ENCODE measurements at places on chromosomes 4 and X.

DNA sequence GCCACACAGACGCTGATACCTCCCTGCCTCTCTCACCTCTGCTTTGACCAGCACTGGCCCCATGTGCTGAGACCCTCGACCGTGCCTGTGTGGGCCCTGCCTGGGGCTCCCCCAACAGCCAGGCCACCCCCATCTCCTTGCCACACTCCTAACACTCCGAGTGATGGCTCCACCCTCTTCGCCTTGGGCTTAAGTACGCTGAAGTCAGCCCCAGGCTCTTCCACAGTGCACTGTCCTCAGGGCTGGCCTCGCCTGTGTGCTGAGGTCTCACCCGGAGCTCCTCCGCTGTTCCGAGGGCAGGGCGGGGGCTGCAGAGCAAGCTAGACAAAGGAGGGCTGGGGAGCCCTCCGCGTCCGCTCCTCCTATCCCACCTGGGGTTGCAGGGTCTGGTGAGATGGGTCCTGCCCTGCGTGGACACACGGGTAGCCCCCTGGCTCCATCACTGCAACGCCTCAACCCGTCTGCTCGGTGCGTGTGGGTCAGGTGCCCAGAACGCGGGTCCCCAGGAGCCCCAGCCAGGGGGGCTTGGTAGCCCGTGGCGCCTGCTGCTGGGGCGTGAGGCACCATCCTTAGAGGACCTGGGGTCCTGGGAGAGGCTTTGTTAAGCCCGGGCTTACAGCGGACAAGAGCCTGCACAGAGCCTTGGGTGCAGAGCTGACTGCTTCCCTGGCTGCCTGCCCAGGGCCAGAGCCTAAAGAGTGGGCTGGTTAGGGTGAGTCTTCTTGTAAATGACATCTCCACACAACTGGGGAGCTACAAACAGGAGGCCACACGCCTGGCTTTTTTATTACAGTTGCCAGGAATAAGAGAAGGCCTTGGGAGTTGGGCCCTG lies 42.6 kb upstream of the NKX1-1 start:
- no peak for DNase-seq

DNA sequence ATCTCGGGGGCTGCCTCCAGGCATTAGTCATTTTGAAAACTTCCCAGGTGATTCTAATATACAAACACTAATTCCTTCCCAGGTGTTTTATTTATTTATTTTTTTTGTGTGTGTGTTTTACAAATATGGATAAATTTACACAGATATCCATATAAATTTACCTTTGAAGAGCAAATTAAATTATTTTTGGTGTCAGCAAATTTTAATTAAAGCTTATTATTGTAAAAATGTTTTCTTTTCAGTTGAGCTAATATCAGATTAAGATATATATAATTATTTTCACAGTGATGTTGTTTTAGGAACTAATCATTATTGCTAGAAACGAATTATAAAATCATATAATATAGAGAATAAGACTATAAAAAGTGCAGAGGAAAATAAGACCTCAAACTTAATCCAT lies 62.0 kb upstream of the FREM3 start:
- no peak for DNase-seq

GRCh38 chr4:180947425-180947824 lies 1295.8 kb upstream of the TENM3 start:
- DNase-seq: no peak

- no peak for DNase-seq
Measured at GRCh38 chr4:139933541-139933940, 220.4 kb downstream of the MAML3 start.

DNA sequence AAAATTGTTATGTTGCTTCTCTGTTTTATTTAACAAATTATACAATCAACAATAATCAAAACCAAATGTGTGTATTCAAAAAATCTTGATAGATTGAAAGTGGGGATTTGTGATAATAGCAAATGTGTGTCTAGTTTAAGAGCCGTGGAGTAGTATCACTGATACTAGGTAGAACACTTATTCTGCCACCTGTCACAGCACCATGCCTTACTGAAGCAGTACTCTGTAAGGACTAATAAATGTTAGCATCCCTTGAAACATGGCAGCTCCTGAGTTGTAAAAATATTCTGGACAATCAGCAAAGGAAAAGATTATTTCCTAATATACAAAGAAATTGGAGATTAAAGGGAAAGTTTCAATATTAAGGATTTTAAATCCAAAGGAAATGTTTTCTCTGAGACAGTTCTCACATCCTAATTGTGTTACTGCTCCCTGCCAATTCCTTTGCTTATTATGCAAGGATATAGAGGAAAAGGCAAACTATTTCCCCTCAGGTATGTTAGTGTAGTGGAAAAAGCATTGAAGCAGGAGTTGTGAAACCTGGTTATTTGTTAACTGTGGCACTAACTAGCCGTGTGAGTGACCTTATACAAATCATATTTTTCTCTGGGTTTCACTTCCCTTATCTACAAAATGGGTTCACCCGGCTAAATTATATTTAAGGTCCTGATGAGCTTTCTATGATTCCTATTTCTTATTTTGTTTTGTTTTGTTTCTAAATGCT lies 303.1 kb downstream of the ARHGAP24 start:
- no peak for DNase-seq

DNA sequence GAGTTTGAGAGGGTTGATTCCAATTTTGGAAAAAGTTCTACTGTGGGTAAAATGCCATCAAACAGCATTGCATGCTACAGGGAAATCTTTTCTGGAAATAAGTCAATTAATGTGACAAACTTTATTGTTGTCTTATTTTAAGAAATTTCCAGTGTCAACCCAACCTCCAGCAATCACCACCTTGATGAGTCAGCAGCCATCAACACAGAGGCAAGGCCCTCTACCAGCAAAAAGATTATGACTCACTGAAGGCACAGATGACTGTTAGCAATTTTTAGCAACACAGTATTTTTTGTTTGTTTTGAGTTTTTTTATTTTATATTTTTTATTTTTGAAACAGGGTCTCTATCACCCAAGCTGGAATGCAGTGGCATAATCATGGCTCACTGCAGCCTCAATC lies 165.4 kb upstream of the C1QTNF7 start:
- no peak for DNase-seq

GRCh38 chr4:26611885-26612284 lies 28.0 kb downstream of the TBC1D19 start:
- no peak for DNase-seq

- no peak for DNase-seq
Measured at GRCh38 chr4:47469951-47470350, 6.4 kb upstream of the COMMD8 start.

DNA sequence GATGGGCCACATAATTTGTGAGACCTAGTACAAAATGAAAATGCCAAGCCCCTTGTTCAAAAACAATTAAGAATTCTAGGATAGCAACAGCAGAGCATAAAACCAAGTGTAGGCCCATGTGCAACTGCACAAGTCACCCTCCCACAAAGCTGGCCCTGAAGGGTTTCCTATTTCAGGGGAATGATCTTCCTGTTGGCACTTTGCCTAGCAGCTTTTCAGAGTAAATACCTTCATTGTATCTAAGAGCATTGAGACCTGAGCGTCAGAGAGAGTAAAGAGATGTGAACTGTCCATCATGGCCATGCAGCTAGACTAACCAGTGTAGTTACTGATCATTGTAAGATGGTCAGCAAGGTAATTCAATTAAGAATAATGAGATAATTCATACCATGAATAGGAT lies 113.6 kb downstream of the CNKSR2 start:
- DNase-seq: no peak

- DNase-seq: no peak
Measured at GRCh38 chr4:118850488-118851173, 14.7 kb upstream of the SEC24D start.

GRCh38 chr4:38948551-38948950 lies 80.9 kb downstream of the FAM114A1 start:
- DNase-seq: no peak

DNA sequence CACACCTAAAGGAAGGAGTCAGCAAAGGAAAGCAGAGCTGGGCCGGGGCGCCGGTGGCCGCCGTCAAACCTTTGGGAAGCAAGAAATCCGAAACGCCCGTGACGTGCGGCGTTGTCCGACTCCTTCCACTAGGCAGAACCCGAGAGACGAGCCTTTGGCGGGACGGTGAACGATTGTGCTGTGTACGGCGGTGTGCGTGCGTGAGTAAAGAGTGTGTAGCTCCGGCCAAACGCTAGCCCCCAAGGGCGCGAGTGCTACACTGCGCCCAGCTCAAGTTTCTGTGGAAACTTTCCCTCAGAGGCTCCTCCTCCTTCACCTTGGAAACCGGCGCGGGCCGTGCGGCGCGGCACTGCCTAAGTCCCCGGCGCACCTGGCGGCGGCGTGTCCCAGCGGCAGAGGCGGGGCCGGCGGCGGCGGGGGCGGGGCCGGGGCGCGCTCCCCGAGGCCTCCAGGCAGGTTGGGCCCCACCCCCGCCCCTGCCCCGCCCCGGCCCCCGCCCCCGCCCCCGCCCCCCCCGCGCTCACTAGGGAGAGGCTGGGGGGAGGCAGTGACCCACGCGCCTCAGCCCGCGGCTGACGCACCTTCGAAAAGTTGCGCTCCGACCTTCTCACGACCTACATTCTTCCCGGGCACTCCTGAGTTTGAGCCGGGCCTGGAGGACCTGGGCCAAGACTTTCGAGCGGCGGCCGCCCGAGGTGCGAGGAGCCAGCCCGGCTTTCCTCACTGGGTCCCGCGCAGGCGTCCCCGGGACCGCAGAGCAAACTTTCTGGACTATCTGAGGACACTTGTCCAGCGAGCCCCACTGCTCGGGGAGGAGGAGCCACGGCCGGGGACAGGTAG lies at the start of gene FHIP1A:
Gene FHIP1A, plus strand, starts transcription at position 547 of the 840 bp plus-strand sequence. CDS start 157,084 bp downstream, outside the sequence.
- peak; percentile 65 for DNase-seq

GRCh38 chr4:86965019-86965976 lies 30.5 kb downstream of the AFF1 start:
- no peak for DNase-seq

DNA sequence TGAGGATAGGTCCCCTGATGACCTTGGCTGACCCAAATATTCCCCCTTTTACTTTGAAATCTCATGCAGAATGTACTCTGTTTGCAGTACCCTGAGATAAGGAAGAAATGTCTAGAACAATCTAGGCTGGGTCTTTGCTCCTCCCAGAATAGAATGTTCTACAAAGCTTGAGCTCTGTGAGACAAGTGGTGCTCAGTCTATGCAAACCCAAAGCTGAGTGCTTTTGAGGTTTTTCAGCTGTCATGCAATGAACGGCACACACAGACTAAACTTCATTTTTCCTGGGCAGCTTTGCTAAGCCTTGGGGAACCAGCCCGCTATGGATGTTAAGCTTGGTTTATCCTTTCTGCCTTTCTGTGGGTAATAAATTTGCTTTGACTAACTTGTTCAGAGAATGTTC lies 513.6 kb downstream of the FAT4 start:
- no peak for DNase-seq

DNA sequence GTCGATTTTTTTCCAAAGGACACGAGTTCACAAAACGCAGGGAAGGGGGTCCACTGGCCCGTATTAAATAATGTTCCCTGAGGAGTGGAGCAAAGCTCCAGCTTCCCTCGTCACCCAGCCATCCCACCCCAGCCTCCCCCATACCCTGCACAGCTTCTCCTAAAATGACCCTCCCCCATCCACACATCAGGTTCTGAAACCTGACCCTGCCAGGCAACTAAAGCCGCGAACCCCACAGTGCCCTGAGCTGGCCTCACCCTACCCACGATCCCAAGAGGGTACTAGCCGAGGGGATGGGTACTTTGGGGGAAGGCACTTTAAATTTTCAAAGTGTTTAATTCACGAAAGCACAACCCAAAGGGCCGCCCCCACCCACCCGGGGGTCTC lies 634 bp downstream of the APOO start:
- DNase-seq: no peak

GRCh38 chr4:164313853-164314252 lies 440.1 kb upstream of the SMIM31 start:
- DNase-seq: no peak

DNA sequence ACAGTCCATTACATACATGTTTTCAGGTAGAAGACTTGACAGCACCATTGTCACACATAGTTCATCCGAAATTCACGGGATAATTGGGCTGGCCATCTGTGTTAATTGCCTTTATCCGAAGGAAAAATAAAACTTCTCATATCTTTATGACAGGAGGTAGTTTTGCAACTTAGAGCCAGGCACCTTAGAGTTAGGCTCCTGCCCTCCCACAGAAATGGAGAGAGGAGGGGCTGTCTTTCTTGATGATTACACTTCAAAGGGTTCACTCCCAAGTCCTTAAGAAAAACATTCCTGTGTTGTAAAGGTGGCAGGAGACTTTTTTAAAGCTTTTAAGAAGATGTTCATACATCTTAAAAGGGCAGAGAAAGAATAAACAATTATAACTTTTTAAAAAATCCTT lies 10.5 kb upstream of the SCARB2 start:
- DNase-seq: no peak

DNA sequence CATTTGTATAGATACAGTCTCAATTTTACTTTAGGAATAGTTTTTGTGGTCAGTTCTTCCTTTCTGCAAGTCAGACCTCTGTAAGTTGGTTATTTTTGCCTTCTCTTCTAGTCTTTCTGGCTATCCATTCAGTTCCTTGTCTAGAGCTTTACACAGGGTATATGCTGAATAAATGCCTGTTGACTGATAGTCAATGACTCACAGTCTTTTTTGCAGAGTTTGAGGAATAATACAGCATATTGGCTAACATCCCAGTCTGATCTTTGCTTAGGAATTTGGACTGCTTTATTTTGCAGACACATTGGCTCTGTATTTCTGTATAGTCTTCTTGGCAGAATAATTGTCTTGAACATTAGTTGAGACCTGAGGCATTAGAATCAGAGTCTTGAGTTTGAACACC lies 132.4 kb downstream of the MAGEC1 start:
- DNase-seq: no peak
